Parietal lobe (tissue), 2 donors: ENCODE measurements at places on chromosomes 5 and 9. TPM values are rescaled to one million over a fixed set of nuclear protein-coding genes. Genes with fewer than 3 reads are reported as not detected.

Gene AQP7
- total RNA-seq, result not detected

Gene IL33
- total RNA-seq, result 12.8 TPM

Gene SGCD
- total RNA-seq, result 7.8 TPM

Gene INSL4
- total RNA-seq, result not detected

Gene INSL6
- not detected for total RNA-seq

Gene FRRS1L
- 85.4 TPM for total RNA-seq

Gene OLFML2A
- total RNA-seq, result 1.6 TPM

Gene PDE6A
- total RNA-seq, result not detected

Gene SWI5
- total RNA-seq, result 6.6 TPM

Gene SURF2
- 14.1 TPM for total RNA-seq

Gene ANKH
- total RNA-seq, result 189 TPM

Gene MGAT4B
- total RNA-seq, result 81.1 TPM

Gene TTC1
- 34.4 TPM for total RNA-seq

Gene DMGDH
- 3.1 TPM for total RNA-seq

Gene CDO1
- 91.7 TPM for total RNA-seq

Gene ISL1
- total RNA-seq, result 0.63 TPM

Gene IL13
- not detected for total RNA-seq

Gene CSF1R
- 8.8 TPM for total RNA-seq

Gene KIF4B
- 0.63 TPM for total RNA-seq

Gene FOXE1
- total RNA-seq, result not detected

Gene SLC6A19
- total RNA-seq, result not detected

Gene SEMA6A
- total RNA-seq, result 71.4 TPM

Gene SH2D3C
- 11.3 TPM for total RNA-seq

Gene TLE4
- 119 TPM for total RNA-seq

Gene REEP2
- 88.3 TPM for total RNA-seq

Gene BARHL1
- total RNA-seq, result not detected

Gene WDR31
- total RNA-seq, result 2.8 TPM

Gene IER5L
- total RNA-seq, result 20.3 TPM

Gene IFNE
- not detected for total RNA-seq

Gene SPINK13
- not detected for total RNA-seq

Gene HBEGF
- 10.3 TPM for total RNA-seq

Gene LPAR1
- 20.7 TPM for total RNA-seq

Gene UNC13B
- total RNA-seq, result 31.9 TPM

Gene ITK
- not detected for total RNA-seq

Gene TNFSF8
- 0.31 TPM for total RNA-seq

Gene THBS4
- total RNA-seq, result 3.4 TPM

Gene SLC6A3
- not detected for total RNA-seq

Gene CCDC187
- total RNA-seq, result not detected

Gene GALNT12
- 1.9 TPM for total RNA-seq

Gene SCGB3A2
- total RNA-seq, result not detected

Gene LMX1B
- total RNA-seq, result not detected

Gene MSX2
- not detected for total RNA-seq
